ENCODE measurements at places on chromosomes 1 and 21.

DNA sequence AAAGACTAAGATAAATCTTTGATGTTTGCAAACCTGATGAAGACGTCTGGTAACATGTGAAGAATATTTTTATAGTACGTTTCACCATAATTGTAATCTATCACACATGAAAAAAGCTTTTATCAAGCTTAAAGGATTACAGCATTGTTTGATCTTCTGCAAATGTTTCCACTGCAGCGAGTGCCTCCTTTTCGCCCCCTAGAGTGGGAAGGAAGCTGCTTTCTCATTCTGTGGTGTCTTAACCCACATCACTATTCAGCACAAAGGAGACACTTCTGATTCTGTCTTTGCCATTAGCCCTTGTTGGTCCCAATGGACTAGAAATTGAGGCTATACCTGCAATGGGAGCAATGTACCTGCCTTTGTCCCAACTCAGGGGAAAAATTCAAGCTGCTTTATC lies 46.0 kb upstream of the IL12RB2 start:
- DNase-seq, result no peak

DNA sequence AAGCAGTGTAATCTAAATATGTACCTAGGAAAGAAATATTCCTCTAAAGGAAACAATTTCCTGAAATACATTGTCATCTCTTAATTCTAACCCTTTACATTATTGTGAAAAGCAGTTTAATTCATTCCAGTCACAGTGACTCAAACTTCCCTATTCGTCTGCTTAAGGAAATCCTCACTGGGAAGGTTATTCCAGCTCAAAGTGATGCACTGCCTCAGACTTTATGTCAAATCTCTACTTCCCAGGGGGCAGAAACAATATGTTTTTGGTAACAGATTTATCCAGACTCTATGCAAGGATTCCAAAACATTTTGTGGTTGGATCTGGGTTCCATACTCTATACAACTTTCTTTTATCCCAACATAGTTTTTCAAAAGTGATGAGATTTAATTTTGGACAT lies 145.2 kb downstream of the NTMT2 start:
- no peak for DNase-seq

- no peak for DNase-seq
Measured at GRCh38 chr1:76115171-76115570, 40.6 kb downstream of the ST6GALNAC3 start.

DNA sequence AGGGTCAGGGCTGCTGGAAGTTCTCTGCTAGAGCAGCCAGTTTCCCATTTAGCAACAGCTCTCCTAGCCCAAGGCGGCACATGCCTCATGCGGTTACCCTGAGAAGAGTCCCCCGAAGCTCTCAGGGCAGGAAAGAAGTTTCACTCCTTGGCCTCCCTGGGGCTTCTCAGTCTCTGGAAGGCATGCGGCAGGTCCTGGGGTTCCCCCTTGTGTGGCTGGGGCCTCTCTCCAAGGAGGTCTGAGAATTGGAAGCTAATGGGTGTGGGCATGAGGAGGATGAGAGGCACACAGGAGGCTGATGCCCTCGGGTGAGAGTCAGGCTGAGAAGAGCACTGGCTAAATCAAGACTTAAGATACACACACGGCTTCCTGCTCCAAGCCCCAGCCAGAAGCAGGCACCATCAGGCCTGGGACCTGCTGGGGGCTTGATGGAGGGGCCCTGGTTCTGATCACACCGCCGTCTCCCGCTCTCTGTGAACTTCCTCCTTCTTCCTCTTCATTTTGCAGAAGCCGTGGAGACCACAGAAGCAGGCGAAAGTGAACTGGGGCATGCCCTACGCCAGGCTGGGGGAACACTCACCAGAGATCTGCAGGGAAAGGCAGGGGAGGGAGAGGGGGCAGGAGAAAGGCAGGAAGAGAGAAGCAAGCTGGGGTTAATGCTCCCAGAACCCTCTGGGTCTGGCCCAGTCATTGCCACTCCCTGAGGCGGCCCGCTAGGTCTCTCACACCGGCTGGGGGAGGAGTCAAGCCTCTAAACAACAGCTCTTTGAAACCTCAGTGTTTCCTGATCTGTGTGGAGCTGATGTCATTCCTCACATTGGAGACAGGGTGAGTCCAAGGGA lies 15.1 kb downstream of the BLACAT1 start:
- DNase-seq, result peak; percentile 48

DNA sequence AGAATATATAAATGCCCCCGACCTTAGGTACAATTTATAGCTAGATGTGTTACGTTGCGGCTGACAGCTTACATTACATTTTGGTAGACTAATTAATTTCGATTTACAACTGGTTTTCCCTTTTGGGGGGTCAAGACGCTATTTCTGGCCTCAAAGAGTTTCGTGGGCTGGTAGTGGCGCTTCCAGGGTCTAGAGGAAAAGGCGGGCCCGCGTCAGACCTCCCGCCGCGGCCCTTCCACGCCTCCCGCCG lies 391 bp downstream of the IFT25 start:
- no peak for DNase-seq

DNA sequence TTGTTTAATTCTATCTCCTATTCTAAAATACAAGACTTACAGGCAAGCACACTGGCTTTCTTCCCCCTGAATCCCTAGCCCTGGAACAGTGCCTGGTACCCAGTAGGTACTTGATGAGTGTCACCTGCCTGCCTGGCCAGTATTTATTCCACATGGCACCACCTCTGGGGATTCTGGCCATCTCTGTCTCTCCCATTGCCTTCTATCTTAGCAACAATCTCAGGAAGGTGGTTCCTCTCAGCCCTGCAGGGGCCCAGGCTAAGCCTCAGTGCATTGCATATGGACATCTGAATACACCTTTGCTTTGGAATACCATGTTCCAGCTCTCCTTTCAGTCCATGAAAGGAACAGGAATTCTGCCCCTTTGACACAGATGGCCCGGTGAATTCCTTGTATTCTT lies 81.0 kb downstream of the HIVEP3 start:
- DNase-seq, result no peak

DNA sequence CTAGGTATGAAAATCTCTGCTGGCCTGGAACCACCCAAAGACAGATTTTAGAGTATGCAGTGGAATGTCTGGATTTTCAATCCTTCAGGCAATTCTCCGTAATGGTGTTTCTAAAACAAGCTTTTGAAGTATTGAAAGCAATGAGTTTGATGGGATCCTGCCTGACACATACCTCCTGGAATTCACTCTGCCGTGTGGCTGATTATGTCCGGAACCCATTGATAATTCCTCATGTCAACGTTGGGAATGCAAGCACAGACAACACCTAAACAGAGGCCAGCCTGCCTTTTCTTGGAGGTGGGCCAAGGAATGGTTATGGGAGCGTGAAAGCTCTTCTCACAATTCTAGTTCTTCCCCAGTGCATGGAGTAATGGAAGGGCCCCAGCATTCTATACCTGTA lies 168.9 kb upstream of the HMCN1 start:
- DNase-seq, result no peak

GRCh38 chr1:89489047-89489729 lies 35.4 kb upstream of the LRRC8B start:
- peak; percentile 40 for DNase-seq

DNA sequence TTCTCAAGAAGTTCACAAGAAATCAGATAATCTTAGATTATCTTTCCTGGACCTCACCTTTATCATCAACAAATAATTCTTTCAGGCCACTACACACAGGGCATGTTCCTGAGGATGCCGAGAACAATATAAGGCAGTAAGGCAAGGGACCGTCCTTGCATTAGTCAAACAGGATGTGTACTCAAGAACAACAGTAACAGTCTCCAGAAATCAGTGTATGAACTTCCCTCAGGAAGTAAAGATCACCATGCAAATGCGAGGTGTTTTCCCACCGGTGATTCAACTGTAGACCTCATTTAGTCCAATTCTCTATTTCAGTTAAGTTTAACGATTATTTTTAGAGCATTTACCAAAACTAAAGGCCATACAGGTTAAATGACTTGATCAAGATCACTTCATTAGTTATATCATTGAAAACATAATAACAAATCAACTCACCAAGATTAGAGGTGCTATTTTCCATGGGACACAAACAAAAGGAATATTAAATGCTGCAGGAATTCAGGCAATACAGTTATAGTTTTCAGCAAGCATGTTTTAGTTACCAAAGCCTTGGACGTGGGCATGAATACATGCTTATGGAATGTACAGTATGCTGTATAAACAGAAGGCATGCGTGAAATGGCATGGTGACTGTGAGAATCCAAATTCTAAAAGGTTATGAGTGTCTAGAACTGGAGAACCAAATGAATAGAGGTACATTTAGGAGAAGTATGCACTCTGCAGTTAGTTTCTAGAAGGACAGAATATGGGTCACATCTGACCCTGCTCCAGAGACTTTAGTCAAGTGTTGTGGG lies 145.2 kb downstream of the TNR start:
- DNase-seq, result no peak

DNA sequence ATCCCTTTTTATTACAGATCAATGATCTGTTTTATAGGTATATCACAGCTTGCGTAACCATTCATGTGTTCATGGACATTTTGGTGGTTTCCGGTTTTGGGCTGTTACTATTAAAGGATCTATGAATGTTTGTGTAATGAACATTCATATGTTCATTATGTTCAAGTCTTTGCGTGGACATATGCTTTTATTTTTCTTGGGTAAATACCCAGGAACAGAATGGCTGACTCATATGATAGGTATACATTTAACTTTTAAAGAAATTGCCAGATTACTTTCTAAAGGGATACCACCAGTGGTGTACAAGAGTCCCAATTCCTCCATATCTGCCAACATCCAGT lies 73.7 kb downstream of the SPATA46 start:
- DNase-seq, result no peak

GRCh38 chr1:12404918-12405317 lies 175.1 kb downstream of the VPS13D start:
- no peak for DNase-seq

DNA sequence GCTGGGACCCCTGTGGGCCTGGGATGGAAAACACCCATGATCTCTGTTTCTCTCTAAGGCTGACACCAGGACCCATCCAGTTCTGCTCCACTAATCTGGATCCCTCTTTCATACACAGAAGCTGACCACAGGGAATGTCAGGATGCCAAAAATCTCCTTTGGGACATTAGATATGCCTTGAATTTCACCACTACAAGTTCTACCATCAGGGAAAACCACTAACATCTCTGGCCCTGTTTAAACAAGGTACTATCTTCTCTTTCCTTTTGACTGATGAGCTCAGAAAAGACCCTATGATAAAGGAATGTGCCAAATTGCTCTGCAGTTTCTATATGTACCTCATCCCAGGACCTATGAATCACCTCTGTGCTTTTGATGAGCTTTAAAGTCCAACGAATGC lies 10.2 kb upstream of the PLXNA2 start:
- no peak for DNase-seq

Data from SIG-M5 (cell line).